LNCaP clone FGC (cell line): ENCODE measurements at places on chromosomes 1 and 21.

- DNase-seq, result no peak
These were observed 7.1 kb upstream of the DDI2 start for GRCh38 chr1:15610167-15610566.

- no peak for DNase-seq
These were observed 88.1 kb downstream of the OBSCN start for GRCh38 chr1:228295981-228296380.

- DNase-seq, result no peak
These were observed 27.5 kb downstream of the RGL1 start for GRCh38 chr1:183832459-183832858.

- no peak for DNase-seq
These were observed 159.6 kb upstream of the COL6A1 start for GRCh38 chr21:45821998-45822397.

GRCh38 chr1:204104331-204105130 lies 31.6 kb downstream of the SOX13 start:
- DNase-seq, result no peak

- DNase-seq, result no peak
These were observed 4.2 kb upstream of the TFF3 start for GRCh38 chr21:42319376-42319775.

- no peak for DNase-seq
These were observed 118.5 kb downstream of the ITSN1 start for GRCh38 chr21:33760641-33761440.

GRCh38 chr1:91585982-91586381 lies 85.3 kb downstream of the CDC7 start:
- DNase-seq, result no peak

GRCh38 chr1:12552951-12553921 lies 64.8 kb downstream of the DHRS3 start:
- no peak for DNase-seq

- no peak for DNase-seq
These were observed 1.1 kb downstream of the STMN1 start for GRCh38 chr1:25904943-25905679.
